ENCODE measurements at places on chromosomes 7 and 10.

DNA sequence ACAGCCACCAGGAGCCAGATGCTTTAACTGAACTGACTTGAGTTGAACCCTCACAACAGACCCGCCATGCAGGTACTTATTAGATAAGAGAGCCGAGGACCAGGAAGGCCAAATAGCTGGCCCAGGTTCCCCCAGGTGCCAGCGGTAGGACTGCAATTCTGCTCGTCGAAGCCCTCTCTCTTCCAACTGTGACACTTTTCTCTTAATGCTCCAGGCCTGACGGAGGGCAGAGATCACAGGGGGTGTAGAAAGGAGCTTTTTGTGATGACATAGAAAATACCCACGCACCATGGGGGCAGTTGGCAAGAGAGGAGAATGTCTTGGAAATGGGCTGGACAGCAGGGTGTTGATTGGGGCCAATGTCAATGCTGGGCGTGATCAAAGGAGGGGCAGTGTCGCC, 208.5 kb downstream of the PLXNA4 start:
- no peaks in the 10 kb centered on the region for H3K4me1 ChIP-seq
- H3K36me3 ChIP-seq: no peaks in the 10 kb centered on the region
- H3K27me3 ChIP-seq: peaks cover 4% of the 10 kb centered on the region
- no peak for DNase-seq

GRCh38 chr10:101967713-101968112, 88.3 kb downstream of the ARMH3 start:
- no peak overlapping the region for H3K4me3 ChIP-seq
- no peak overlapping the region for H3K27ac ChIP-seq
- peaks cover 10% of the 10 kb centered on the region for H3K4me1 ChIP-seq
- no peak for DNase-seq
- H3K36me3 ChIP-seq: peaks cover 21% of the 10 kb centered on the region

DNA sequence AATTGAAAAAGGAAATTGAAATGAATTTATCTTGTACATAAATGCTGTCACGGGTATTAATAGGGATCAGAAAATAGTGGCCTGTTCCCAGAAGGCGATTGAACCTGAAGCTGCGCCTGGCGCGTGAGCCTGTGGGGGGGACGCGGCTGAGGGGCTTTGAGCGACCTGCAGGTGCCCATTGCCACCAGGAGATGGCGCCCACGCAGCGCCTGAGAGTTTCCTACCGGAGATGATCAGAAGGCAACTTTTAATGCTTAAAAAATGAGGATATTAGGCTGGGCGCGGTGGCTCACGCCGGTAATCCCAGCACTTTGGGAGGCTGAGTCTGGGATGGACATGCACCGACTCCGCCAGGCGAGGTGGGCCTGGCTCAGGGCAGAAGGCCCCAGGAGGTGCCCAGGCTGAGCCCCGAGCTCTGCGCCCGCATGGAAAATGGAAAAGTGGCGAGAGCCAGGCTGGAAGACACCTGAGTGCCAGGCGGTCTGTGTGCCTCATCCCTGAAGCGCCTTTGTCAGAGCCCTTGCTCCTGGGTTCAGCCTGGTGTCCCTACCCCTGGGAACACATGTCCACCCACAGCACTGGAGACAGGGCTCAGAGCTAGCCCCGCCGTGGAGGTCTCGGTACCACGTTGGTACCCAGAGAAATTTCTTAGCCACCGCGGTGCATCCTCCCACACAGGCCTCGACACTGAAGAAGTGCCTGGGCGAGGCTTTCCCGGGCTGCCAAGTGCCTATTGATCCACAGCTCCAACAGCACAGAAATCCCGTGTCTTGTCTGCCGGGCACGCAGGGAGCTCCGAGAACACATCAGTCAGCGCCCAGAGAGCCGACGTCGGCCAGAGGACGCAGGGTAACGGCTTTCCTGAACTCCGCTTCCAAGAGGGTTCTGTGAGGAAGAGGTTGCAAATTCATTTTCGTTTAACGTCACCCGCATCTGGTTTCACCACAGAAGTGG, 117.4 kb downstream of the INPP5A start:
- no peak overlapping the region for H3K27ac ChIP-seq
- H3K27me3 ChIP-seq: peaks cover 10% of the 10 kb centered on the region
- no peak overlapping the region for H3K4me3 ChIP-seq

DNA sequence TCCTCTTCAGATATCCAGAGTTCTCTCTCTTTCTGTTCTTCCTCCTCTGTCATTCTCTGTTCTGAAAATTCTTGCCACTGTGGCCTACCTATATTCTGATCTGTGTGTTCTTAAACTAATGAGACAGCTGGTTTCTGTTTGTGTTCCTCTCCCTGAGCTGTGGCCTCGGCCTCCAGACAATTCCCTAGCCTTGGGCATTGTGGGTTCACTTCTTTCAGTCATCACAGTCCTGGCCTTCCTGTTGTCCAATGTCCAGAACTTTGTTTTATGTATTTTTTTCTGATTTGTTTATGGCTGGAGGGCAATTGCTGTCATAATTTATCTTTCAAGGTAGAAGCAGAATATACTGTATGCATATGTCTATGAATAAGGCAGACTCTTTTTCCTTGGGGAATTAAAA, 173.2 kb upstream of the MTPN start:
- no peak for DNase-seq
- H3K4me3 ChIP-seq: no peak overlapping the region
- peaks cover 1% of the 10 kb centered on the region for H3K27me3 ChIP-seq
- H3K36me3 ChIP-seq: no peaks in the 10 kb centered on the region
- H3K27ac ChIP-seq: no peak overlapping the region
- H3K4me1 ChIP-seq: no peaks in the 10 kb centered on the region

- H3K36me3 ChIP-seq: peaks cover 30% of the 10 kb centered on the region
- H3K4me1 ChIP-seq: peaks cover 37% of the 10 kb centered on the region
- no peak for DNase-seq
- peaks cover 21% of the 10 kb centered on the region for H3K27me3 ChIP-seq
Observed at GRCh38 chr7:150408393-150409299, 29.5 kb downstream of the ZNF775 start.

- no peak overlapping the region for H3K27ac ChIP-seq
- peaks cover 14% of the 10 kb centered on the region for H3K4me1 ChIP-seq
- H3K4me3 ChIP-seq: no peak overlapping the region
- H3K27me3 ChIP-seq: peaks cover 6% of the 10 kb centered on the region
Observed at GRCh38 chr10:126062131-126063032, 166.0 kb downstream of the FANK1 start.

DNA sequence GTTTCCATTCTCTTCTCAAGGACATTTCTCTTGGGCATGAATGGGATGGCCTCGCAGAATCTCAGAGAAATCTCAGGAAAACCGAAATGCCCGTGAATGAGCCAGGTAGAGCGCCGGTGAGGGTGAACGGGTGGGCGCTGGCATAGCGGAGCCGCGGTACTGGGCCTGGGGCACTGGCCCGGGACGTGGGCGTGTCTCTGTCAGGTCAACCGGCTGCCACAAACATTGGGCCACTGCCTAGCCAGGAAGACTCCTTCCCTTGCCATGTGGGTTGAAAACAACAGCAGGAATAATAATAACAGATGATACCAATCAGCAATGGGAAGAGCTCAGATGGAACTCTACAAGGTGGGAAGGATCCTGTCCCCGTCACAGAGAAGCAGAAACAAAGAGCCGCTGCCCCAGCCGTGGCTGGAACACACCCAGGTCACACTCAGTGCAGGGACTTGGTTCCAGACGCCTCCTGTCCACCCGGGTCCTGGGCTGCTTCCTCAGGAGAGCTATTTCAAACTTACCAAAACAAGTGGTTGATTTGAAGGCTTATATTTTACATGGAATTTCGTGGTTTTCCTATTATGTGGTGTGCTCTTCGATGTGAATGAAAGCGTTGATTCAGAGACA, 51.1 kb upstream of the EBF3 start:
- peaks cover 7% of the 10 kb centered on the region for H3K27me3 ChIP-seq
- no peak for DNase-seq
- no peak overlapping the region for H3K27ac ChIP-seq

DNA sequence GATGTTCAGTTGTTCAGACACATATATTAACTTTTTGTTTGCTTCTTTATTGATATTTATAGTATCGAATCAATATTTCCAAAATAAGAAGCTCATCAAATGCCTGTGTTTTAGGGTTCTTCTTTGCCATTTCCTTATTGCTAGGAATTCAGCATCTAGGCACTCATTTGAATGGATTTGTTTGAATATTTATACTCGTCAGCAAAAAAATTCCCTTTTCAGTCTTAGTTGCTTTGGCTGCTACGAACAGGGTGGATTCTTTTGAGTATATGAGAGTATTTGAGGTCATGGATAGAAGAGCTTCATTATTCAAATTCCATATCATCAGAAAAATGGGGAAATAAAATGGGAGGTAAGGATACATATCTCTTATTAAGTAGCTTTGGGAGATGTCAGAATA, 706.9 kb downstream of the NRG3 start:
- H3K4me3 ChIP-seq: no peak overlapping the region
- no peak overlapping the region for H3K27ac ChIP-seq
- no peak for DNase-seq
- H3K27me3 ChIP-seq: no peaks in the 10 kb centered on the region

DNA sequence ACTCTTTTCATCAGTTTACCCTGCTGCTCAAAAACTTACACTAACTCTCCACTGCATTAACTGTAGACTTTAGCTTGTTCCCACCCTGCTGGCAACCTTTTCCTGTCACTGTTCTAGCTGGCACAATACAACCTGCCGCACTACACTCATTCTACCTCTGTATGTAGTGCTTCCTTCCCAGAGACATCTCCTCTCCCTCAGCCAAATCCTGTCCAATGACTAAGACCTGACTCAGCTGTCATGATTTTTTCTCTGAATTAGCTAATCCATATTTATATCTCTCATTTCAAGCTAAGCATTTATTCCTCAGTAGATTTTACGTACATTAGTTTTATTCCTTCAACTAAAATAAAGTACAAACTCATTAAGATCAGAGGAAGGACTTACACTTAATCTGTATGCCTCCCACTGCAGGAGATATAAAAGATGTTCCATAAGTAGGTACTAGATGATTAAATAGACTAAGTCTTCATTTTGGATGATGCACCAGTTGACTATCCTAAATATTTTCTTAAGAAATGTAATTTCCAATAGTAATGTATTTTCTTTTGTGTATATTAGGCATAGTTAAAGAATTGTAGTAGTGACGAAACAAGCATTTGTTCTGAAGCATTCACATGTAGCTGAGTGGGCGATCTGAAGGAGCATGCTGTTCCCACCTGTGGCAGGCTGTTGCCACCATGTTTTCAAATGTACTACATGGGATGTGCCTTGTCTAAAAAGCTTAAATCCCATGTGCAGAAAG, 189.1 kb downstream of the SKAP2 start:
- peaks cover 12% of the 10 kb centered on the region for H3K4me1 ChIP-seq
- no peaks in the 10 kb centered on the region for H3K36me3 ChIP-seq
- no peaks in the 10 kb centered on the region for H3K27me3 ChIP-seq
- H3K27ac ChIP-seq: no peak overlapping the region

GRCh38 chr10:52423369-52423768, 109.3 kb downstream of the DKK1 start:
- no peak overlapping the region for H3K4me3 ChIP-seq
- DNase-seq: no peak
- H3K27me3 ChIP-seq: no peaks in the 10 kb centered on the region
- no peaks in the 10 kb centered on the region for H3K36me3 ChIP-seq
- H3K4me1 ChIP-seq: no peaks in the 10 kb centered on the region

GRCh38 chr10:130020651-130021382, 56.7 kb upstream of the EBF3 start:
- no peaks in the 10 kb centered on the region for H3K36me3 ChIP-seq
- H3K27me3 ChIP-seq: peaks cover 11% of the 10 kb centered on the region
- no peaks in the 10 kb centered on the region for H3K4me1 ChIP-seq
- DNase-seq: no peak
- no peak overlapping the region for H3K27ac ChIP-seq

DNA sequence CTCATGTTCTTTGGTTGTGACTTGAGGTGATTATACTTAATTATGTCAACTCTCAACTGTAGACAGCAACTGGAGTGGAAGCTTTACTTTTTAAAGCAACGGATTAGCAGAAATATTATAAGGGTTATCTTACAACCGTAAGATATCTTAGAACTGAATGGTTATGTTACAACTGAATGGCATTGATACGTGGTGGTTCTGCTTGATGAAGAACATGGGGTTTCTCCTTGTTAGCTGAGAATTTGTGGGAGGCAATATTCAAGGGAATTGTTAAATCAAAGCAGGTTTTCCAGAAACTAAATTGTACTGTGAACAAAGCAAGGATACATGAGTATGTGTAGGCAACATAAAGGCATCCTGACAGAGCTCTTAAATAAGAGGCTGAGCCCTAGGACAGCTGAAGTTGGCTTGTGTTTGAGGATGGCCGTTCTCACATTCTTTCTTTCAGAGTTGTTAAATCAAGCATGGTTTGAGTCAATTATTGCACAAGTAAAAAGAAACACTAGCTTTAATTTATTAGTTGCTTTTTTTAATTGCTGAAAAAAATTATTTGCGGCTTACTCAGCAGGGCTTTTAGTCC, 350.0 kb downstream of the PLXDC2 start:
- H3K36me3 ChIP-seq: no peaks in the 10 kb centered on the region
- no peak overlapping the region for H3K27ac ChIP-seq

- peaks cover 9% of the 10 kb centered on the region for H3K27me3 ChIP-seq
- no peak for DNase-seq
- H3K27ac ChIP-seq: no peak overlapping the region
Observed at GRCh38 chr10:100014071-100014762, 4.5 kb upstream of the DNMBP start.

GRCh38 chr7:34317039-34317438, 341.0 kb upstream of the NPSR1 start:
- H3K27me3 ChIP-seq: no peaks in the 10 kb centered on the region
- DNase-seq: no peak
- H3K4me3 ChIP-seq: no peak overlapping the region
- no peaks in the 10 kb centered on the region for H3K4me1 ChIP-seq
- no peak overlapping the region for H3K27ac ChIP-seq

GRCh38 chr7:67821116-67821515, 824.5 kb downstream of the TYW1 start:
- H3K27me3 ChIP-seq: peaks cover 4% of the 10 kb centered on the region
- no peak for DNase-seq
- H3K36me3 ChIP-seq: peaks cover 15% of the 10 kb centered on the region
- no peak overlapping the region for H3K27ac ChIP-seq

DNA sequence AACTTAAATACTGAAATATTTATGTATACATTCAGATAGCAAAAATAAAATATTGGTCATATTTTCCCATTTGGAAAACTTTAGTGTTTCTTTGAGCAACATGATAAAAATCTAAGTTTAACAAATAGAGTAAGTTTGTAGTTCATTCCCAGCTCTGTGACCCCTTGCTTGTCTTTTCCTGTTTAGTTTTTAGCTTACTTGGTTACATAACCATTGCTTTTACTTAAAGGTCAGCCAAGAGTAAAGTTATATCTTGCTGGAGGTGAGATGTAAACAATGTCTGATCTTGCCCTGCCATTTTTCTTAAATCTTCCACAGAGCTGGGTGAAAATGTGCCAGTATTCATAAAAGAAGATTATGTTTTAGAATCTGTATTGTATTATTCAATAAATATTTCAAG, 46.7 kb upstream of the MDFIC start:
- DNase-seq: no peak
- peaks cover 15% of the 10 kb centered on the region for H3K4me1 ChIP-seq
- H3K36me3 ChIP-seq: no peaks in the 10 kb centered on the region
- no peaks in the 10 kb centered on the region for H3K27me3 ChIP-seq

DNA sequence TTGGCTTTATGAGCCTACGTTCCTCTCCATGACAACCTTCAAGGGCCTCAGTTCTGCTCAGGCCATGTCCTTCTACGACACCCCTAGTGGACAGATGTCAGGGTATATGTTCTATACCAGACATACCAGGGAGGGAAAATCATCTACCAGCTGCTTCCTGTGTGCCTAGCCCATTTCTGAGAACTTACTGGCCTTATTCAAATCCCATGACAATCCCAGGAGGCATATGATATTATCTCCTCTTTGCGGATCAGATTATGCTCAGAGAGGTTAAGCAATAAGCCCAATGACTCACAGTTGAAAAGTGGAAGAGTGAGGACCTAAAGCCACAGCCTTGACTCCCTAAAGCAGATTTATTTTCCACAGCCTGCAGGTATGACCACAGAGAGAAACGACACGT, 139.3 kb downstream of the GLI3 start:
- H3K27ac ChIP-seq: no peak overlapping the region
- H3K4me3 ChIP-seq: no peak overlapping the region
- H3K27me3 ChIP-seq: peaks cover 10% of the 10 kb centered on the region
- peaks cover 34% of the 10 kb centered on the region for H3K4me1 ChIP-seq
